ENCODE measurements at places on chromosomes 1 and 21. TPM values are rescaled to one million over a fixed set of nuclear protein-coding genes. Genes with fewer than 3 reads are reported as not detected.

FCGR3B gene
- not detected for total RNA-seq

ITSN1 gene
- total RNA-seq: 30.6 TPM

LMOD1 gene
- total RNA-seq: not detected

RGS2 gene
- total RNA-seq: 46.9 TPM

COL11A1 gene
- total RNA-seq: not detected

OR10Z1 gene
- total RNA-seq: not detected

PRAMEF26 gene
- not detected for total RNA-seq

HSD3B2 gene
- not detected for total RNA-seq

ADGRL4 gene
- total RNA-seq: not detected

IL20 gene
- total RNA-seq: not detected

SPRR2B gene
- total RNA-seq: not detected

NBPF6 gene
- not detected for total RNA-seq

- H3K4me1 ChIP-seq: peaks cover 52% of the 10 kb centered on the region
- no peak overlapping the region for H3K4me3 ChIP-seq
- no peaks in the 10 kb centered on the region for H3K36me3 ChIP-seq
- no peaks in the 10 kb centered on the region for H3K27me3 ChIP-seq
- no peak for DNase-seq
Measured at GRCh38 chr21:35220301-35220700, 171.2 kb upstream of the RUNX1 start.

DNA sequence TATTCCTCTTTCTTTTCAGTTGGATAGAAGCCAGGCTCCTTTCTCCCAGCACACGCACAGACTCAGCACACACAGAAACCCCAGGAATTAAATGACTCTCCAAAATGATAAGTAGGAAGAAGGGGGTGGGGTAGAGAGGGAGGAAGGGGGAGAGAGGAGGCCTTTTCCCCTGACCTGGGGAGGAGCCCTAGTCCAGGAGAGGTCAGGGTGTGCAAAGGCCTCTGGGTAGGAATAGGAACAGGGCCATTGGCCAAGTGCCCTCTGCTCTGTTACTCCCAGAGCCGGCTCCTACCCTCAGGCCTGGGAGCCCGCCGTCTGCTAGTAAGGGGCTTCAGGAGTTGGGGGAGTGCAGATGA, 35.6 kb upstream of the PUM1 start:
- no peaks in the 10 kb centered on the region for H3K27me3 ChIP-seq
- no peak overlapping the region for H3K27ac ChIP-seq
- peaks cover 19% of the 10 kb centered on the region for H3K4me1 ChIP-seq
- no peak for DNase-seq
- no peak overlapping the region for H3K4me3 ChIP-seq

GRCh38 chr1:71464016-71464415, 383.2 kb upstream of the ZRANB2 start:
- H3K4me1 ChIP-seq: no peaks in the 10 kb centered on the region
- no peaks in the 10 kb centered on the region for H3K27me3 ChIP-seq
- H3K36me3 ChIP-seq: no peaks in the 10 kb centered on the region
- DNase-seq: no peak
- H3K27ac ChIP-seq: no peak overlapping the region

DNA sequence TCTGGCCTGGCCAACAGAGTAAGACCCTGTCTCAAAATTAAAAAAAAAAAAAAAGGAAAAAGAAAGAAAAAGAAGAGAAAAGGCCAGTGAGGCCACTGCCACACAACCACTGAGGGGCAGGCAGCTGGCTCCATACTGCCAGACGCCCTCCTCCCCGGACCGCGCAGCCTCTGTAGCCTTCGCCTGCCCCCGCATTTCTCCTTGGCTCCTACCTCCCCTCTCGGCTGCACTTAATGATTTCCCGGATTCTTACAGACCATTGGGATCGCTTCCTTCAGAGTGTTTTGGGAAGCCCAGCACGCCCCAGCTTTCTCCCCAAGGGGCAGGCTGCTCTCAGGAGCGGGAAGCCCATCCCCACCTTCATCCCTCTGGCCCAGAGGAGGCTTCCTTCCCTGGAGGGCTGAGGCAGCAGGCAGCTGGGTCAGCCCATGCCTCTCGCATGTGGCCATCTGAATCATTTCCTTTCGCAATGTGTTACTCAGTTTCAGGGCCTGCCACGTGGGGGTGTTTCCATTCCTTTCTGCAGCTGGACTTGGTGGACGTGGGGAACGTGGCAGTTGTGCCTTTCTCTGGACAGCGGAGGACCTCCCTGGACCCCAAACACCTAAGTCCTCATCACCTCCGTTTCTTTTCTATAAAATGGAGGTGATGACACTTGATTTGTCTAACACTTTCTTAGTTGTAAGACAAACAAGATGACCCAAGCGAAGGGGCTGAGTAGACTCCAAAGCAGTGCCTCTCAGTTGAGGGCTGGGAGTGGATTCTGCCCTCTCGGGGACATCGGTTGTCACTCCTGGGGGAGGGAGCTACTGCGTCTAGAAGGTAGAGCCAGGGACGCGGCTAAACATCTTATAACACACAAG, 2.3 kb downstream of the SLC2A5 start:
- H3K4me1 ChIP-seq: no peaks in the 10 kb centered on the region
- no peak overlapping the region for H3K27ac ChIP-seq
- no peak overlapping the region for H3K4me3 ChIP-seq
- no peak for DNase-seq

- peak overlapping the region; percentile 28 for H3K4me3 ChIP-seq
- no peak overlapping the region for H3K27ac ChIP-seq
- H3K36me3 ChIP-seq: peaks cover 79% of the 10 kb centered on the region
- DNase-seq: peak; percentile 25
- H3K4me1 ChIP-seq: peaks cover 27% of the 10 kb centered on the region
Measured at GRCh38 chr1:43653339-43653738, 3.4 kb downstream of the KDM4A start.

- H3K4me1 ChIP-seq: no peaks in the 10 kb centered on the region
- no peaks in the 10 kb centered on the region for H3K36me3 ChIP-seq
- no peak overlapping the region for H3K27ac ChIP-seq
- no peak overlapping the region for H3K4me3 ChIP-seq
- H3K27me3 ChIP-seq: peaks cover 66% of the 10 kb centered on the region
Measured at GRCh38 chr1:160657250-160657781, 10.5 kb upstream of the SLAMF1 start.

- peaks cover 38% of the 10 kb centered on the region for H3K27me3 ChIP-seq
- DNase-seq: no peak
- H3K4me1 ChIP-seq: no peaks in the 10 kb centered on the region
Measured at GRCh38 chr1:167605576-167605975, 24.5 kb upstream of the RCSD1 start.

DNA sequence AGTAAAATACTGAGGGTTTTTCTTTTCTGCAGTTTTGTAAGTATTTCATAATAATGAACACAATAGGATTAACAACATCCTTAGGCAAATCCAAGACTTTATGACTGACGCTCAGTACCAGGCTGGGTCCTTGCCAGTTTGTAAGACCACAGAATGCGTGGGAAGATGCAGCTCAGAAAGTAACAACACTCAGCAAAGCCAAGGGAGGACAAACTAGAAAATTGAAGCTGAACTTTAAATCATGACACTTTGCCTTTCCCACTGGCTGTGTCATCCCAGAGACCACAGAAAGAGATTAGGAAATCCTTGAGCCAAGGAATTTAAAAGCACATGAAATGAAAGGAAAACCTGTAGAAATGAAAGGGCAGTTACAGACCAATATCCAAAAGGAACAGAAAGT, 426.3 kb upstream of the CHRM3 start:
- H3K27me3 ChIP-seq: no peaks in the 10 kb centered on the region
- peak overlapping the region; percentile 17 for H3K27ac ChIP-seq
- no peak for DNase-seq
- peak overlapping the region; percentile 33 for H3K4me3 ChIP-seq
- peaks cover 8% of the 10 kb centered on the region for H3K36me3 ChIP-seq
- H3K4me1 ChIP-seq: peaks cover 38% of the 10 kb centered on the region

DNA sequence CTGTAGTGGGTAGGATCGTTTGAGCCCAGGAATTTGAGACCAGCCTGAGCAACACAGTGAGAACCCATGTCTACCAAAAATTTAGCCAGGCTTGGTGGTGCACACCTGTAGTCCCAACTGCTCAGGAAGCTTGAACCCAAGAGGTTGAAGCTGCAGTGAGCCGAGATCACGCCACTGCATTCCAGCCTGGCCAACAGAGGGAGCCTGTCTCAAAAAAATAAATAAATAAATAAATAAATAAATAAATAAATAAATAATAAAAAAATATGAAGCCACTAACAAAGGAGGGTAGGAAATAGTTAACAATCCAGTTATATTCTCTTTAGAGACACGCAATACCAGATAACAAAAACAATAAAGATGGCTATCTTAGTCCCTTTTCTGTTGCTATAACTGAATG, 11.9 kb upstream of the CBR3 start:
- no peaks in the 10 kb centered on the region for H3K36me3 ChIP-seq
- no peak overlapping the region for H3K4me3 ChIP-seq
- no peak overlapping the region for H3K27ac ChIP-seq
- H3K27me3 ChIP-seq: no peaks in the 10 kb centered on the region
- peaks cover 10% of the 10 kb centered on the region for H3K4me1 ChIP-seq

- H3K4me1 ChIP-seq: peaks cover 24% of the 10 kb centered on the region
- no peaks in the 10 kb centered on the region for H3K36me3 ChIP-seq
- peak overlapping the region; percentile 59 for H3K27ac ChIP-seq
- no peak overlapping the region for H3K4me3 ChIP-seq
- H3K27me3 ChIP-seq: no peaks in the 10 kb centered on the region
- no peak for DNase-seq
Measured at GRCh38 chr1:188043536-188044245, 1214.9 kb downstream of the PLA2G4A start.

- H3K4me1 ChIP-seq: no peaks in the 10 kb centered on the region
- H3K4me3 ChIP-seq: no peak overlapping the region
- no peaks in the 10 kb centered on the region for H3K36me3 ChIP-seq
- H3K27me3 ChIP-seq: no peaks in the 10 kb centered on the region
Measured at GRCh38 chr1:164296172-164296571, 262.8 kb upstream of the PBX1 start.

GRCh38 chr1:35509558-35509957, 47.6 kb downstream of the KIAA0319L start:
- H3K4me1 ChIP-seq: peaks cover 32% of the 10 kb centered on the region
- H3K36me3 ChIP-seq: peaks cover 4% of the 10 kb centered on the region
- DNase-seq: no peak
- no peak overlapping the region for H3K27ac ChIP-seq
- H3K27me3 ChIP-seq: no peaks in the 10 kb centered on the region
- no peak overlapping the region for H3K4me3 ChIP-seq

- no peaks in the 10 kb centered on the region for H3K36me3 ChIP-seq
- H3K27ac ChIP-seq: no peak overlapping the region
- no peak overlapping the region for H3K4me3 ChIP-seq
- no peaks in the 10 kb centered on the region for H3K4me1 ChIP-seq
- DNase-seq: no peak
Measured at GRCh38 chr1:227897704-227898438, 49.9 kb downstream of the WNT9A start.

DNA sequence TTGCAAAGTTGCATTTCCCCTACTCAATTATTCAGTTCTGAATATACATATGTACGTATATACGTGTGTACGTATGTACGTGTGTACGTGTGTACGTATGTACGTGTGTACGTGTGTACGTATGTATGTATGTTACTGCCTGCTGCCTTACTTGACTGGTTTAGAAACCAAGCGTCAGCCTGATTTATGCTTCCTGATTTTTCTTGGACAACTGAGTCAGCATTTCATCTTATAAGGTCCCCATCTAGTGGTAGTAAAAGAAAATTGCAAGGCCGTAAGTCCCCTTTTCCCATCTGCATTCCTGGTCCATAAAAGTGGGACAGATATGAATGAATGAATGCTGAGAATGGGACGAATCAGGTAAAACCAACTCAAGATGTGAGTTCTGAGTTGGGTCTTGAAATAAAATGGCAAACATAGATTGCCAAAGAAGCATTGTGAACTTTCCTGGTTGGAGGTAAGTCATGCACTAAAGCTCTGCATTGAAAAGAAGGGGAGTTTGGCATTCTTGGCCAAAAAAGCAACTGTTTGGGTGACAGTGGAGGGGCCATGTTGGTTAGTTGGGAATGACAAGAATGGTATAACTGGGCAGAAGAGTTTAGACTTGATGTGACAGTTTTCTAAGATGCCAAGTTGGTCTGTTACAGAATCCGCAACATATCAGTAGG, 76.4 kb upstream of the DNAH14 start:
- no peaks in the 10 kb centered on the region for H3K36me3 ChIP-seq
- no peak for DNase-seq
- H3K4me3 ChIP-seq: no peak overlapping the region
- H3K27me3 ChIP-seq: peaks cover 57% of the 10 kb centered on the region
- H3K27ac ChIP-seq: no peak overlapping the region

DNA sequence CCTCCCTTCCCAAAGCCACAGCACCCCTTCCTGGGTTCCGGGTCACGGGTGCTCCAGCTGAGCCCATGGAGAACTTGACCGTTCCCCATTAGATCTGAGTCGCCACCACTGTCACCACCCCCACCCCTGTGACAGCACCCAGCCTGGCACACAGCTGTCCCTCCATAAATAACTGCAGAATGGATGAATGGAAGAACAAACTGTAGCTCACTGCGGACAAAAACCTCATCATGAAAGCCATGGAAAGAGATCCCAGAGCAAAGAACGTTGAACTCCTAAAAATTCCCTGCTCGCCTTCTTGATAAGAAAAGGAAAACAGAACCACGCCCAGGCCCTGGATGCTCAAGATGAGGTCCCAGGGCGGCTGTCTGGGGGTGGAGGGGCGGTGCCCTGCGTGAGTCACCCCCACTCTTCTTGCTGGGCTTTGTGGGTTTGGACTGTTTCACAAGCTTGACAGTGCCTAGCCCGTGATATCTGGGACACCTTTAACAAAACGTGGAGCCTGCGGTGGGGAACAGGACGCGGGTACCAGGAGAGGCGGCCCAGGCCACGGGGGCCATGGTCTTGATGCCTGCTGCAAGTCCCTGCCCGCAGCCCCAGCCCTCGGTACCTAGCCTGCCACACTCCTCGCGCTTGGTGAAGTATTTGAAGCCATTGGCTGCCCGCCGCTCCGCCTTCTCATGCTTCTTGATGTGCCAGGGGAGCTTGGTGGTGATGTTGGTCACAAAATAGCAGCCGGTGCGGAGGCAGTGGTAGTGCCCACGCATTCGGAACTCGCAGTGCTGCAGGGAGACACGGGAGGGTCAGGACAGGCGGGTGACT, 151.9 kb downstream of the CASZ1 start:
- H3K27me3 ChIP-seq: no peaks in the 10 kb centered on the region
- H3K4me3 ChIP-seq: no peak overlapping the region
- no peak for DNase-seq
- no peak overlapping the region for H3K27ac ChIP-seq
- peaks cover 14% of the 10 kb centered on the region for H3K36me3 ChIP-seq
- H3K4me1 ChIP-seq: no peaks in the 10 kb centered on the region

- DNase-seq: no peak
- H3K4me3 ChIP-seq: no peak overlapping the region
- H3K36me3 ChIP-seq: no peaks in the 10 kb centered on the region
- no peaks in the 10 kb centered on the region for H3K27me3 ChIP-seq
- H3K4me1 ChIP-seq: peaks cover 42% of the 10 kb centered on the region
Measured at GRCh38 chr1:172276120-172276818, 144.2 kb upstream of the C1orf105 start.

DNA sequence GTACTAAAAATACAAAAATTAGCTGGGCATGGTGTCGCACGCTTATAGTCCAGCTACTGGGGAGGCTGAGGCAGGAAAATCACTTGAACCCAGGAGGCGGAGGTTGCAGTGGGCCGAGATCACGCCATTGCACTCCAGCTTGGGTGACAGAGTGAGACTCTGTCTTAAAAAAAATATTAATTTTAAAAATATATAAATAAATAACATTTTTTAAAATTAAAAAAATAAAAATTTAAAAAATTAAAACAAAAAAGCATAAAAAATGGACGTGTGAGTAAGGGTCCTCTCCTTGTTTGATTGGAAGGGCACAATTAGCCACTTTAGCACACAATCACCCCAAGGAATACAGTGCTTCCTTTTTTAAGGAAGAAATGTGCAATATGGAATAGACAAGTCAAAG, 18.6 kb downstream of the EBNA1BP2 start:
- H3K36me3 ChIP-seq: no peaks in the 10 kb centered on the region
- H3K4me3 ChIP-seq: no peak overlapping the region
- no peaks in the 10 kb centered on the region for H3K4me1 ChIP-seq
- H3K27ac ChIP-seq: no peak overlapping the region
- DNase-seq: no peak
